ENCODE measurements at places on chromosomes 1 and 21.
A peak's percentile ranks its signal among the peaks of the same experiment; 100 is the strongest.

DNA sequence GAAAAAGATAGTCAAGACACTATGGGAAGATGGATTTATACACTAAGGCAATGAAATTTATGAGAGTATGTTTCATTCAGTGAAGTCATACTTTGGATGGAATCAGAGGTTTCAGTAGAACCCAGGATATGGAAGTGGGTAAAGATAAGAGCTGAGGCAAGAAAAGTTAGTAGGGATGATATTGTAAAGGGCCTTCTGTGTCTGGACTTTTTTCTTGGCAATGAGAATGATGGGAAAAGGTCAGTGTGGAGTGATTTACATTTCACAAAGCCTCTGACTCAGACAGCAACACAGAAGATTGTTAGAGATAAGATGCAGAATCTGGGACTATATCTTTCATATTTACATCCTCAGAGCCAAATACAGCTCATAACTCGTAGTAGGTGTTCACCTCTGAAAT lies 32.1 kb downstream of the SH3BGR start:
- no peak for DNase-seq

GRCh38 chr1:29936031-29936544 lies 699.8 kb downstream of the PTPRU start:
- DNase-seq = no peak

DNA sequence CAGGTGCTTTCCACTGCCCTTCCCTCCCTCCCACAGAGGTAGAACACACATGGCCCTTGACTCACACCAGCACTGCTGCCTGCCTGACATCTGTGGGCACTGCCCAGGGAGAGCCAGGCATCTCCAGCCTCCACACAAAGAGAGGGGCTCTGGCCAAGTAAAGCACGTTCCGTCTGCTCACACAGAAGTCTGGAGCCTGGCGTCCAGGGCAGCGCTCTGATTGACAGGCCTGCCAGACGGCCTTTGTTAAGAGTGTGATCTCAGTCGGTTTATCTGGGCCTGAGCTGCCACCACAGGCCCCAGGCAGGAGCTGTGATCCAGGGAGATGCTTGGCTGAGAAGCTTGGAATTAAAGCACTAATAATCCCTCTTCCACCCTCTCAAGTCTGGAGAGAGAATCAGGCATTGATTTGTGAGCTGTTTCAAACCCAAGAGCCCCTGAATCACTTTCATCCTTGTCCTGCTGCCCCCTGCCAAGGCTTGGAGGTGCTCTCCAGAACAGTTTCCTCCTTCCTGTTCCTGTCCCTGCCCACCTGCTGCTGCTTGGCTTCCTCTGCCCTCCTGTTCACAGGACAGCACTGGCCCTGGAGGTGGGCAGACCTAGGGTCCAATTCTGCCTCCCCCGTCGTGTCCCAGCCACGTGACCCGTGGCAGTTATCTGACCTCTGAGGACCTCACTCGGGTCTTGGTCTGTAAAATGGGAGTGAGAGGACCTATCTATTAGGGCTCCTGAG lies 3.7 kb downstream of the DMRTB1 start:
- DNase-seq = no peak

DNA sequence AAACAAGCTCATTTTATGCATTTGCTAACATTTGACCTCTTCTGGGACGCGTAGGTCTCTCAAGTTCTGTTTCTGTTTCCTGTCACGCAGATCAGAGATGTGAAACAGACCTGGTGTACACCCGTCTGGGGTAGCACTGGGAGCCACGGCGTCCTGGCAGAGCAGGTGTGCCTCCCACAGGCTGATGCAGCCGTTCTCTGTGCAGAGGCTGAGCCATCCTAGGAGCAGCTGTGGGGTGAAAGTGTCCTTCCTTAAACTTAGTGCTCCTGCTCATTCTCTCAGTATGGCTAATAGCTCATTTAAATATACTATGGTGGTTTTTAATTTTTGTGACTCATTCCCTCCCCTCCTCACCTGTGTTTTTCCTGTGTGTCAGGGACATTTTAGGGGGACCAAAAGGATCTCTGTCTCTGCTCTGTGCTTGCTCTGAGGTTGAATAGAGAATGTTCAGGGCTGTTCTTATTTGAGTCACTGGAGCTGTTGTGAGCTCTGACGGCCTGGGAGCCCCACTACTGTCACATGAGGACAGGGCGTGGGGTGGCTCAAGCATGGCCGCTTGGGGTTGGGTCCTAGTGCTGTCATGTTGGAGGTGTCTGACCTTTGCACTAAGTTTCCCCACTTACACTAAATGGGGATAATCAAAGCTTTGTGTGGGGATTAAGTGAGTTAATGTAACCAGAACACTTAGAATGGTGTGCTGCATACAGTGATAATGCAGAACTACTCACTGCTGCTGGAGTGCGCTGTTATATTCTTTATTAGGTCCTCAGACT lies 43.0 kb downstream of the GALNT2 start:
- DNase-seq = no peak

DNA sequence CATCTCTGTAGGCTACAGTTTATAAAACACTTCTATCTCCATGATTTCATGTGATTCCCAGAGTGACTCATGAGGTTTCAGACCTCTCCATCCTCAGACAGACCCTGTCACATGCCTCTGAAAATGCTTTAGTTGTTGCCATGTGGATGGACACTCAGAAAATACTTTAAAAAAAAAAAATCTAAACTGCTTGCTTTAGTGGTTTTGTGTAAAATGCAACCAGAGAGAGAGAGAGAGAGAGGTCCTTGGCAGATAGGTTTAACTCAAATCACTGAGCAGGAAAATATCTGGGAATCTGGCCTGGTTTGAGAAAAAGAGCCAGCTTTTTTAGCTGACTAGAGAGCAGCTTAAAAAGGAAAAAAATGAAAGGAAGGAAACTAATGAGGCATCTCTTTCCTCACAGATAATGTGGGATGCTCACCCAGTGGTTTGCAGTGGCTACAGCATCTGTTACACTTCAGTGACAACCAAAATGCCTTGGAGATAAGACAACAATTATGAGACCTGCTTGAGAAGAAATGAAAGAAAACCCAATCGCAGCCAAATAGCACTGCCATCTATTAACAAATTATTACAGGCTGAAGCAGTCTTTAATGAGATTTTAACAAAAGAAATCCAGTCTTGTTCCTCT lies 54.6 kb upstream of the SYT14 start:
- no peak for DNase-seq

GRCh38 chr21:37578471-37579126 lies 212.0 kb downstream of the DYRK1A start:
- no peak for DNase-seq

DNA sequence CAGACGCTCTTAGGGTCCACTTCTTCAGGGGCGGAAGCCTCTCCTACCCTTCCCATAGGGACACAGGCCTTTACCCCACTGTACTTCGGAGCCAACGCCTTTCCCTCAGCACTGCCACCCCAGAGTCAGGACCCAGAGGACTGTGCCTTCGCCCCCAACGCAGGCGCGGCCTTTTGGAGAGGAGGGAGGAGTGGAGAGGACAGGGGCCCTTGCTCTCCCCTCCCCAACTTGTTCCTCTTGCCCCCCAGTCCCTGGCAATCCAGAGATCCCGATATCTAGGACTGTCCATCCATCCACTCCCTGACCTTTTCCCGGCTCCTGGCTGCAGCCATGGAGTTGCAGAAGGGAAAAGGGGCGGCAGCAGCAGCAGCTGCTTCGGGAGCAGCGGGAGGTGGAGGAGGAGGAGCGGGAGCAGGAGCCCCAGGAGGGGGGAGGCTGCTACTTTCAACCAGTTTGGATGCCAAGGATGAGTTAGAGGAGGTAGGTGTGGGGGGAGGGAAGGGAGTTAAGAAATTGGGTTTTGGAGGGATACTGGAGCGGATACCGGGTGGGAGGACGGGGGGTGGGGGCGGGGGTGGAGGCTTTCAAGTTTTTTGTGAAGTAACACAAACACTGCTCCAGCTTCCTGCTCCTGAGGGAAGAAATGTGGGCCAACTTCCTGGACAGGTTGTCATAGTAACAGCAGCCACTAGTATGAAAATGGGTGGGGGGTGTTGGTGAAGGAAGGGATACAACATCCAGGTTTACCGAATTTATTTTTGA lies 636 bp downstream of the INTS3 start:
- peak; percentile 78 for DNase-seq

DNA sequence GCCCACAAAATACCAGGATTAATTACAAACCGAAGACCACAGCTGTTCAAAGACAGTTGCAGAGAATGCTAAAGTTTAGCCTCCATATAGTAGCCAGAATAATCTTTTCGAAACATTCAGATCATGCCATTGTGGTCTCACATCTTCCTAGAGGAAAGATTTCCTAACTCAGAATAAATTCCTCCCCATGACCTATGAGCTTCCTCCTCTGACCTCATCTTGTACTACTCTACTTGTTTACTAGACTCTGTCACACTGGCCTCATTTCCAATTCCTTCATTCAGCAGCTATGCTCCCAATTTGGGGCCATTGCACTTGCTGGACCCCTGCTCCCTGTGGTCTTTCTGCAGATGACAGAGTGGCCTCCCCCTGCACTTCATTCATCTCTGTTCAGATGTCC lies 71.8 kb upstream of the LRRC53 start:
- no peak for DNase-seq

DNA sequence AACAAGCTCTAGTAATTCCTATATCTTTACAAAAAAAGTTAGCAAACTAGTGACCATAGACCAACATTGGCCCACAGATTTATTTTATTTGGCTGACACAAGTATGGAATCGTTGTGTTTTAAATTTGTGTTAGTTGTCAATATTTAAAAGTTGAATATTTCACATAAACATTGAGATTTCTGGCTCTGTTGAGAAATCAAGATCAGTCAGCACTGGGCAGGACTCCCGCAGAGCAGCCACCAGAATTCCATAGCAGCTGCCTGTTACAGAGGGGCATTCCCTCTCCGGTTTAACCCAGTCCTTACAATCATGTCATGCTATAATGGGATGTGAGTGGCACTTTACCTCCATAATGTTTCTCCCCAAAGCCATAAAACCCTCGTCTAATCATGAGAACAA lies 79.2 kb upstream of the NRIP1 start:
- DNase-seq = no peak

DNA sequence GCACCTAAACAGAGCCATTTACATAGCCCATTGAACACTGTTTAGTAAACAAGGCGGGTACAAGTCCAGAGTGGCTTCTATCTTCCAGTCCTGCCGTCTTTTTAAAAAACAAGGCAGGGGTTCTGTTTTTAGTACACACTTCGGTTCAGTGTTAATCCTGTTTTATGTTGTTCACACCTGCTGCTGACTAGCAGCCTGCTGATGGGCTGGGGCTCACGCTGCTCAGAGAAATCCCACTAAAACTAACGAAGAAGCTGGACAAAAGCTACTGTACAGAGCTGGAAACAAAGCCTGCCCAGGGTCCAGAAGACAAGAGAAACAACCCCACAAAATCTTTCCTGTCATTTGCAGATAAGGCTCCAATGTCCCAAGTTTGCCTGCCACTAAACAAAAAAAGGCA lies 13.2 kb downstream of the ESRRG start:
- DNase-seq = no peak

GRCh38 chr1:100347009-100347966 lies 5.0 kb upstream of the CDC14A start:
- no peak for DNase-seq

GRCh38 chr1:228156941-228157728 lies 7.4 kb downstream of the GJC2 start:
- DNase-seq = no peak

DNA sequence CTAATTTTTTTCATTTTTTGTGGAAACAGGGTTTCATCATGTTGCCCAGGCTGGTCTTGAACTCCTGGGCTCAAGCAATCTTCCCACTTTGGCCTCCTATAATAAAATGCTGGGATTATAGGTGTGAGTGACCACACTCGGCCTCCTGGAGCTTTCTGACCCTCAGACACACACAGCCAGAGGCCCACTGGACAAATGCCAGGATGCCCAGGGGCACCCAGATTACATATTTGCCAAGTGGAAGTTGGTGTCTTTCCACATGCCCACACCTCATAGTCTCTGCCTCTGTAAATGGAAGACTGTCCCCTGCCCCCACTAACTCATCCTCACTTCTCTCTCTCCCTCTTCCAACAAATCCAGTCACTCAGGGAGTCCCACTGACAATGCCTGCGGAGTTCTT lies 63.4 kb upstream of the LRP8 start:
- DNase-seq = no peak

GRCh38 chr21:37870221-37870620 lies 46.0 kb downstream of the KCNJ6 start:
- DNase-seq = no peak

DNA sequence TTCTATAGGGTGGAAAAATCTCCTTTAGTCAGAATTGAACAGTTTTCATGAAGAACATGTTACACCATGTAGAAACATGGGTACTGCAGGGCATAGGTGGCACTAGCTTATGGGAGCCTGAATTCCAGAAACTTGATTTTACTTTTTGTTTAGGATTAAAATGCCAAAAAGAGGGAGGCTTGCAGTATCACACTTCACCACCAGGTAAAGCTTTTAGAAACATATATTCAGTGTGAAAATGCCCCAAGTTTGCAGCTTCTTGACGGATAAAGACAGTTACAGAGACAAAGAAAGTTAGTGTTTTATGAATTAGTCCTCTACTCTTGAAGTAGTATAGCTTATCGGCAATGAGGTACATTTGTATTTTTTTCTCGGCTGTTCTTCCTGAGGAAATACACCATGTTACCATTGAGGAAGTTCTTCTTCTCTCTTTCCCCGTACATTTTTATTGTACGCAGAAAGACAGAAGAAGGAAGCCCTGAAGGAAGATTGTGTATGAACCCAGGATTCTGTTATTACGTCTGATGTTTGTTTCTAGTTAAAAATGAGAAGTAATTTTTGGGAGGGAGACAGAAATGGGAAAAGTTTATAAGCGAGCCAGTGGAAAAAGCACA lies 66.1 kb downstream of the PBX1 start:
- no peak for DNase-seq

DNA sequence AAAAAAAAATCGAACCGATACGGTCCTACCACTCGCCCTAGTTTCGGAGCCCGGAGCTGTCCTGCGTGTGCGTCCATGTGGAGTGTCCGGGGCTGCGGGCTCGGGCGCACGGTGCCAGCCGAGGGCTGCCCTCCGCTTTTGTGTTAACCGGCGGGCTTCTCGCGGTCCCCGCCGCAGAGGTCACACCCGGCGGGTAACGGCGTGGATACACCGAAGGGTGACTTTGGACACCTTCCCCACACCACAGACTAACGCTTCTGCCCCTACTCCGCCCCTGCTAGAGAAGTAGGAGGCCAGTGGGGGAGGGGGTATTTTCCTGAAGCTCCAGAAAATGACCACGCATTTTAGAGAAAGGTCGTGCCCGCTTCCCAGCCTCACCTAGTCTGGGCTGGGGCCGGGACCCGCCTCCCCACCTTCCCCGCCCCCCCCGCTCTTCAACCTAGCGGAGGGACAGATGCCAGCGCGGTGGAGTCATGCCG lies 609 bp upstream of the ATF3 start:
- no peak for DNase-seq

DNA sequence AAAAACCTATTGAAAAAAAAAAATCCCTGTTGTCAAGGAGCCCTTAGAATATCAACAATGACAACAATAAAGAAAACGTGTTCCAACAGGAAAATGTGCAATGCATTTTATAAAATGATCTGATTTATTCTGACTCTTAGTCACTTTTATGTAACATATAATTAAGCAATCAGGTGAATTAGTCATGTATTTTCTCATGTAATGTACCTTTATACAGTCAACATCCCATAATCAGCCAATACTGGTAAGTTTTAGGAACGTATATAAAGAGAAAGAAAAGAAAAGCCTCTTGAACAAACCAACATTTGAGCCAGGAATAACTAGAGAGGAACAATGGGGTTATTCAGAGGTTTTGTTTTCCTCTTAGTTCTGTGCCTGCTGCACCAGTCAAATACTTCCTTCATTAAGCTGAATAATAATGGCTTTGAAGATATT lies at the start of gene CLCA4:
TSS of gene CLCA4 (plus strand) at position 292 of the 435 bp plus-strand sequence. CDS start at position 334, 42 bp downstream.
- no peak for DNase-seq

GRCh38 chr21:32887026-32887425 lies 115.5 kb upstream of the PAXBP1 start:
- no peak for DNase-seq
